AG04449 (cell line): ENCODE measurements at places on chromosomes 6 and 20.
A peak's percentile ranks its signal among the peaks of the same experiment; 100 is the strongest.

DNA sequence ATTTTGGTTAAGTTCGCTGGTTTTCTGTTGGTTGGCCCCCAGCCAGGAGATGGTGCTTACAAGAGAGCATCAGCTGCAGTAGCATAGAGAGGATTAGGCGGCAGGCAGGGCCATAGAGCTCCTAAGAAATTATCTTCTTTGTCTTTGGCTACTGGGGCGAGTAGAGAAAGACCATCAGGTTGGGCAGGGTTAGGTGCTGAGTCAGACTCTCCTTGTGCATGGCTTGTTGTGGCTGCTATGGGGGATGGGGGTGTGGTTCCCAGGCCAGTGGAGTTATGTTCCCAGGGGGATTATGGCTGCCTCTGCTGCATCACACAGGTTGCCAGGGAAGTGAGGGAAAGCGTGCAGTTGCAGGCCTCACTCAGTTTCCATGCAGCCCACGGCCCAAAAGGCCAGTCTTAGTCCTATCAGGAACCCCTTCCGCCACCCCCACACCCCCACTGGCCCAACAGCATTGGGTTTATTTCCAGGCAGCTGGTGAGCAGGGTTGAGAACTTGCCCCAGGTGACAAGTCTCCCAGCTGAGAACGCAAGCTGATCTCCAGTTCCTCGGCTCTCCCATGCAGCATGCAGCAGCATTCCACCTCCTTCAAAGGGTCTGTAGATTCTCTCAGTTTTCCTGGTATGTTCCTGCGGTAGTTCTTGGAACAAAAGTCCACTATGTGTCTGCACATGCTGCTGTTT is 243.7 kb downstream of the UTRN start:
- no peak for DNase-seq

GRCh38 chr6:26537846-26538571 is at the start of gene HMGN4:
Gene HMGN4 (plus strand): TSS chr6:26538366. CDS start chr6:26545207, 6,841 bp downstream.
- DNase-seq, result no peak

GRCh38 chr20:64224351-64225170 is 31.0 kb upstream of the PCMTD2 start:
- peak; percentile 83 for DNase-seq

DNA sequence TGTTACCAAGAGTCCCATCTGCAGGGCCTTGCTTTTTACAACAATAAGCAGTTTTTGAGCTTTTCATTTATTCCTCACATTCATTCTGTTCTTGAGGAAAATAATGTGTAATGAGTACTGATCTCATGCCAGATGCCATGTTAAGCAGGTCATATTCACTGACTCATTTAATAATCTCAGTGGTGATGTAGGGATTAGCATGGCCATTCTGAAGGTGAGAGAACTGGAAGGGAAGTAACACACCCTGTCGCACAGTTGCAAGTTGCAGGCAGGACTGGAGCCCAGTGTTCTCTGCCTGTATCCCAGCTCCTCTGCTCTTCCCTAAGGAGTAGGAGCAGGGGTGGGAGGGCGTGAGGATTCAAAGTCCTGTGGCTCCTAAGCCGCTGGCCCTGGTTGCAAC is 5.6 kb downstream of the PCIF1 start:
- no peak for DNase-seq

DNA sequence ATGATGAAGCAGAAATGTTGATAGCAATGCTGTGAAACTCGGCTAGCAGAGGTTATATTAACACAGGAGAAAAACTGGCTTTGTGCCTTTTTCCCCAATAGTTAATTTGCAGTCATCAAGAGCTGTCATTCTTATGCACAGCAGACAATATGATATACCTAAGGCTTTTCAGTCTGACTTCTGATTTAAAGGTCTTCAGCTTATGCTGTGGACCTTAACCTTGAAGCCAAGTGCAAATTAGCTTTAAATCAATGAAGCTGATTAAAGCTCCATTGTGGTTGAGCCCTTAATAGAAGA is 171.6 kb upstream of the ID4 start:
- DNase-seq, result no peak

DNA sequence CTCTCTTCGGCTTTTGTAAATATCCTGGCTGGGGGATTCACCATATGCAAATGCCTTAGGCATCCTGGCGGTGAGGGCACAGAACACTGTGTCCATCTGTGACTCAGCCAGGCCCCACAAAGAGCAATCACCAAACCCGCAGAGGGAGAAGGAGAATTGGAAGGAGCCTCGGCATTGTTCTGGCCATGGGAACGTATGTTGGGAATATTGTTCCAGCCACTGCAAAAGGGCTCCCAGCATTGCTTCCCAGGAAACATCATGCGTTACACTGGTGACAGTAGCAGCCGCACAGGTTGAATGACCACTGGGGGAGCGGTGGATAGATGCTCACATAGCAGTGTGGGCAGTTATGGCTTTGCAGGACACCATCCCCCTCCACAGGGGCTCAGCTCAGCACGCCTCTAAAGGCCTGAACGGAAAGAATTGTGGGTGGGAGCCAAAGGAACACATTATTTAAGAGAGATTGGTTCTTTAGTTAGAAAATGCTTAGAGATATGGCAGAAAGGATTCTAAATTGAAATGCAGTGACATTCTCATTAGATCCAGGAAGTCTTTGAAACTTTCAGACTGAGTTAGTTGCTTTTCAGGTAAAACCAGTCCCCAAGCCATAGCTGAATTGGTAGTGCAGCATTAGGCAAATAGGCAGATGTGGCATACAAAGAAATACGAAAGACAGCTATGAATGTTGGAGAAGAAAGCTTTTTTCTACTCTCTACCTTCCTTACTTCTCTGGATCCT is 104.3 kb downstream of the RNF144B start:
- no peak for DNase-seq

- DNase-seq, result no peak
Measured at GRCh38 chr6:116883005-116883404, 6.0 kb downstream of the RFX6 start.

- no peak for DNase-seq
Measured at GRCh38 chr6:131413831-131414191, 159.2 kb upstream of the ARG1 start.

GRCh38 chr20:21397341-21398108 is at the start of gene NKX2-4:
Gene NKX2-4 (minus strand): TSS chr20:21397526. CDS start chr20:21397399, 127 bp downstream.
- no peak for DNase-seq

DNA sequence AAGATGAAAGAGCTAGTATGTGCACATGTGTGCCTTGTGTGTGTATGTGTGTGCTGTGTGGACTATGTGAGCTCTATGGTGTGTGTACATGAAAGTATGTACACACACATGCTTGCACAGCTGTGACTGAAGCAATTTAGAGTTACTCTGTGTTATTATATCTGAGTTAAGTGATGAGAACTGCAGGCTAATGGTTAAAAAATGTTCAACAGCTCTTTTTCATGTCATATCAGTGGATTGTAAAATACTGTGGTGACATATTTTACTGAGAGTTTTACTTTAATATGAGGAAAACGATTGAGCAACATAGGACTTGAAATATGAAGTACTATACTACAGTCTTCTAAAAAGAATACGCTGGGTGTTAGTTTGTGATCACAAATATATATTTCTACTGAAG is 195.7 kb upstream of the KCNK16 start:
- no peak for DNase-seq

DNA sequence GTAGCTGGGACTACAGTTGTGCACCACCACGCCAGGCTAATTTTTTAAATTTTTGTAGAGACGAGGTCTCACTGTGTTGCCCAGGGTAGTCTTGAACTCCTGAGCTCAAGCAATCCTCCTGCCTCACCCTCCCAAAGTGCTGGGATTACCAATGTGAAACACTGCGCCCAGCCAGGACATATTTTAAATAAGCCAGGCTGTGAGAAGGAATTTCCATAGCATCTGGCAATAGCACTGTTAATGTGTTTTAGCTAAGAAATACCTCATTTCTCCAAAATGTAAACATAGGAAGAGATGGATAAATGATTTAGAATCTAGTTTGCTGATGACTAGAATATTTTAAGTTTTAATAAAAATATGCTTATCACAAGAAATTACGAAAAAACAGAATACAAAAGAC is 27.0 kb upstream of the SLA2 start:
- no peak for DNase-seq

- DNase-seq, result no peak
Measured at GRCh38 chr6:147285087-147285855, 81.1 kb downstream of the STXBP5 start.

GRCh38 chr6:135506270-135506997 is 8.9 kb upstream of the AHI1 start:
- no peak for DNase-seq

- DNase-seq, result no peak
Measured at GRCh38 chr20:63115651-63116411, 100.1 kb downstream of the YTHDF1 start.

DNA sequence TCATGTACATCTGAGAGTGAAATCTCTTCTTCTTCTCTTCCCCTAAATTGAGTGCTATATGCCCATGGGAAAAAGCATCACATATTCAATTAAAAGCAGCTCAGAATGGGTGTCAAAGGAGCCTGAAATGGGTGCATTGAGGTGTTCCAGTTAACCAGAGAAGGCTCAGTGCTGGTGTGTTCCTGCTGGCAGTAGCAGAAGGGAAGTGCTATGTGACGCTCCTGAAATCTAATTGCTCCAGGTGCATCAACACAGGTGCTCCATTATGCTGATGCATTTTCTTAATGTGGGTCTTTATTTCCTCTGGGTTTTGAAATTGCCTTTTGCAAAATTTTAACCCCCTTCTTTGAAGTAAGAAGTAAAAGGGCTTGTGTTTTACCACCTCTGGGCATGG is 17.9 kb downstream of the SLC22A2 start:
- DNase-seq, result no peak

GRCh38 chr6:118934461-118935330 is at the start of gene MCM9:
Gene MCM9 (minus strand): TSS chr6:118935159. CDS start chr6:118931723, 3,436 bp downstream.
- DNase-seq, result no peak

DNA sequence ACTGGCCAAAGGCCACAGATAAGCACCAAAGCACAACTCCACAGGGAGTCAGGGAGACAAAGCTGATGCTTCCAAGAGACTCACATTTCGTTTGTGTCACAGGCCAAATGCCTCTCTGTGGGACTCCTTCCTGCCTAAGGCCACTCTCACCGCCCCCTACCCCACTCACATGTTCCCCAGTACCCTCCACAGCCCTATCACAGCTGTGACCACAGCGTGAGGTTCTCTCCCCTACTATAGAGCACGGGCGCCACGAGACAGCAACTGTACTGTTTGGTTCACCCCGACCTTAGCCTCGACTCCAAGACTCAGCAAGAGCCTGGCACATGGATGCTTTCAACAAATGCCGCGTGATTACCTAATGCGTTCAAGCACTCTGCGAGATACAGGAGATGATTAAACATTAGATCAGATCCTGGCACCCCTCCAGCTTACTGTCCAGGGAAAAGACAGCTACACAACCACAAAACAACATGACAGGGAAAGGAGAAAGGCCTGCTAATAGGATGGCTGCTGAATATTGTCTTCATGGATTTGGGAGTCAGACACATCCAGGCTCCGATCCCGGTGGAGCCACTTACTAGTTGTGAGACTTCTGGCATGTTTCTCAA is 105.5 kb downstream of the AGPAT4 start:
- DNase-seq, result peak; percentile 89

DNA sequence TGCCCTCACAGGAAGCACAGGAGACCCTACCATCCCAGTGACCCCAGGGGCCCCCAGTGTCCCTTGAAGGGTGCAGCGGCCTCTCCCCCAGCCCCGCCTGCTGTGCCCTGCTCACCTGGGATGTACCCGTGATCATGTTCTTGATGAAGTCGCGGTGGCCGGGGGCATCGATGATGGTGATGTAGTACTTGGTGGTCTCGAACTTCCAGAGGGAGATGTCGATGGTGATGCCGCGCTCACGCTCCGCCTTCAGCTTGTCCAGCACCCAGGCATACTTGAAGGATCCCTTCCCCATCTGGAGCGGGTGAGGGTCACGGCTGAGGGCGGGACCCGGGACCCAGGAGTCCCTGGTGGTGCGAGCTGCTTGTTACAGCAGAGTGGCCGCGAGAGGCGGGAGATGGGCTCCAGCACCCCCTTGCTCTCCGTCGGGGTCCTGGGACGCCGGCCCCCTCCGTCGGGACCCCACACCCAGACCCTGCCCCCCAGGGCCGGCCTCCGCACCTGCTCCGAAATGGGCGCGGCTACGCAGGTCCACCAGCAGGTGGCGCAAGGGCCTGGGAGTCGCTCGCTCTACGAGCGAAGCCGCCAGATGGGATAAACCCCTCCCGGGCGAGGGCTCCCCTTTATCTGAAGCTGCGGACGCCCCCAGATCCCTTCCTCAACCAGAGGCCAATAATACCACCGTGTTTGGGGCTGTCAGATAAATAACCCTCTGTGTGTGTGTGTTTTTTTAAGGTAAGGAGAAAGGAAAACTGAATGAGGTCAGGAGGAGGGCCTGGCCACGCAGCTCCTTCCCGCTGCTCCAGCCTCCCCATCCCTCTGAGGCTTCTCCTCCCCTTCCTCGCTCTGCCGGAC is 2.9 kb downstream of the EEF1A2 start:
- DNase-seq, result no peak

GRCh38 chr6:157659536-157660271 is 163.3 kb upstream of the SNX9 start:
- no peak for DNase-seq

GRCh38 chr20:63031251-63032014 is 24.7 kb upstream of the BHLHE23 start:
- no peak for DNase-seq

DNA sequence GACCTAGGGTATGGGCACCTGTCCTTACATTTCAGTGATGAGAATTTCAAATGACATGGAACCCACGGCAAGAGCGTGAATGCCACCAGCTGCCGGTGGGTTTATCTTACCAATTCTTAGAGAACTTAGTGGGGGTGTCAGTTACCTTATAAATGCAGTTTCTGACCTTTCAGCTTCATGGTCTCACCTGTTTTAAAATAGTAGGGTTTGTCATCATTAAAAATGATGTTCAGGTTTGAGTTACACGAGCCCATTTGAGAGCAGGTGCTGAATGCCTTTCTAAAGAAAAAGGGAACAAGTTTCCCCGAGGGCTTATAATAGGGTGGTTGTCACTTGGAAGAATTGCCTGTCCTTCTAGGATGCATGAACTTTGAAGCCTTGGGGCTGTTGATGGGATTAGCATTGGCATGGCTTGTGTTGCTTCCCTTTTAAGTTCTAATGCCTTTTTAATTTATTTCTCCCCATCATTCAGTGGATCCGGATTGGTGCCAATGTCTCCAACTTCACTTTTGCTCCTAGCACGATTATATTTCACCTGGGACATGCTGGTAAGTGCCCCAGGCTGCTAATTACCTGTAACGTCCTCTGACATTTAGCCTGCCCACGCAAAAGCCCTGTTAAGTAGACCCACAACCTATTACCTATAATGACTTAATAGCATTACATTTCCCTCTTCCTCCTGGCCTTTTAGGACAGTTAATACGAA is 27.9 kb downstream of the GHRH start:
- DNase-seq, result no peak

DNA sequence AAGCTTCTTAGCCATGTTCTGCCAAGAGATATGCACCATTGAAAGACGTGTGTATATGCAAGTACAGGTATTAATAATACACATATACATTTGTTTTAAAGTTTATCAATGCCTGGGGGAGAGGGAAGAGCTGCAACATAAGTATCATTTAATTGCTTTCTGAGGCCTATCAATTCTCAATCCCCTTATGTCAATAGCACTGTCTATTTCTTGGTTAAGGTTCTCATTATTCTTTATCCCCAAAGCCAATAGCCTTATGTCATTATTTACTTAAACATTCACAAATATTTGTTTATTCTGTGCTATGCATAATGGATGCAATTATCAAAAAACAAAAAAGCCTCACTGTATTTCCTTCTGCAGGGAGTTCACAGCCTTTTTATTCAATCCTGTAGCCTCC is 350.3 kb upstream of the KCNQ5 start:
- DNase-seq, result no peak

- no peak for DNase-seq
Measured at GRCh38 chr6:149913540-149914240, 9.2 kb downstream of the RAET1G start.

- DNase-seq, result no peak
Measured at GRCh38 chr20:22509090-22509842, 75.1 kb downstream of the FOXA2 start.

GRCh38 chr6:18118330-18118729 is 4.1 kb downstream of the NHLRC1 start:
- no peak for DNase-seq
